NCI-H1092 (cell line): ENCODE measurements at places on chromosomes 5 and 9.

GRCh38 chr5:65970481-65971367 is 44.3 kb downstream of the ERBIN start:
- no peak for DNase-seq

DNA sequence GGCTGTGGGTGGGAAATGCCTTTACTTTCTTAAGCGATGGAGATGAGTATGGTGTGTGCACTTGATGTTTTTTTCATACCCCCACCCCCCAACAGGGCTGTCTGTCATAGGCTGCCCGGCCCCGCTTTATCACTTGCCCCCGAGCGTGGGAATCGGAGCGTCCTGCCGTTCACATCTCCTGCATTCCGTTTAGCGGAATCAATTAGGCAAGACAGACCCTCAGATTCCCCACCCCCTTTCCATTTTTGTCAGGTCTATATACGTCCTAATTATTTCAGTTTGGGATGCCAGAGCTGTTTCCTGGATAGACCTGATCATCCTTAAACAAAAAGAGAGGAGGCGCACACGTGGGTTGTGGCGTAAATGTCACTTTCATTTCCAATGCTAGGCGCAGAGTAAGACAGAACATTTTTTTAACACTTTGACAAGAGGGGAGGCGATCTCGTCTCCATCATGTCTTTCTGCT is 217.2 kb downstream of the MEF2C start:
- DNase-seq: no peak

DNA sequence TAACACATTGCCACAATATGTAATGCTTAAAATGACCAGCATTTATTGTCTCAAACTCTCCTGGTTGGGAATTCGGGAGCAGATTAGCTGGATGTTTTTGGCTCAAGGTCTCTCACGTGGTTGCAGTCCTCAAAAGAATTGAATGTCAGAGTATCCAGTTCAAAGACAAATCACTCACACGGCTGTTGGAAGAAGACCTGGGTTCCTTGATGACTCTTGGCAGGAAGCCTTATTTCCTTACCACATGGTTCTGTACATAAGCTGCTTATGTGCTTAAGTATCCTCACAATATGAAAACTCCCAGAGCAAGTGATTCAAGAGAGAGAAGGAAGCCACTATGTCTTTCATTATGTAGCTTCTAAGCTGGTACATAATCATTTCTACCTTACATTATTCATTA is 230.3 kb upstream of the PTPRD start:
- DNase-seq: no peak

GRCh38 chr5:180334751-180335613 is 18.2 kb downstream of the GFPT2 start:
- no peak for DNase-seq

- DNase-seq: no peak
Measured at GRCh38 chr5:131640043-131640856, 5.2 kb upstream of the RAPGEF6 start.

DNA sequence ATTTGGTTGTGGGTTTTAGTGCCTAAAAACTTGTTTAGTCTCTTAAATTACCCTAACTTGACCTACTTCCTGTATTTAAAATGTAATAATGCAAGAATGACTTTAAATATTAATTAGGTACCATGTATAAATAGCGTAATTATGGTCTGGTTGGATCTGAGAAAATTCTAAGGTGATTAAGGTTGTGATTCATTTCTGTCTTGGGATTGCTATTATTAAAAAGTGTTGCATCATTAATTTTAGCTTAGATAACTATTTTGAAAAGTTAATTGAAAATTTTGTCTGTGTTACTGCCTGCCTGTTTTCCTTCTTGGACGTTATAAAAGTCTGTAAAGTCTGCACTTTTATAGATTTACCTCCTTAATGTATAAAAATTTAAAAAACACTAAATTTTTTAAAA is 11.8 kb downstream of the LRRC70 start:
- no peak for DNase-seq

DNA sequence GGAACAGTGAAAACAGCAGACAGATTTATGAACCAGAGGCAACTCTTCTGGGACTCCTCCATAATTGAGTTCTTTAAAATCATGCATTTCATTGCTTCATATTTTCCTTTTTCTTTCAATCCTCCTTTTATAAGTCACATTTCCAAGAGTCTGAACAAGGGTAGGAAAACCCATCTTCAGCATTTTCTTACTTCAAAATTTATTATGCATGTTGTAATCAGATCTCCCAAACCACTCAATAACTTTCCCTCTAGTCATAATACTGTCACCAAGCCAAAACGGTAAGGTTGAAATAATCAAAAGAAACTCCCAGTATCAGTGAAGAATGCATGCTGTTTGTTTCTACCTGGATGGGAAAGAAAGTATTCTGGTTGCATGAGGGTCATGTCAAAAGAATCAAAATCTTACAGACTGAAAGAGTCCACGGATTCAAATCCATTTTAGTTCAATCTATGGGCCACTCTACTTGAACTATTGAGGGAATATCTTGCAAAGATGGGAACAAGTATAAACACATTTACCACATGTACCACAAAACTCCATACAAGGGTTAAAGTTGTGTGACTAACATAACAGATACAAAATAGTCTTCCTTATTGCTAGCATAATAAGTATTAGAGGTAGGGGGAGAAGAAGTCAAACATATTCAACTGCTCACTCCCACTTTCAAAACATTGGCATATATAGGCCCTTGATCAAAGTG is 797.3 kb downstream of the MAT2B start:
- DNase-seq: no peak

DNA sequence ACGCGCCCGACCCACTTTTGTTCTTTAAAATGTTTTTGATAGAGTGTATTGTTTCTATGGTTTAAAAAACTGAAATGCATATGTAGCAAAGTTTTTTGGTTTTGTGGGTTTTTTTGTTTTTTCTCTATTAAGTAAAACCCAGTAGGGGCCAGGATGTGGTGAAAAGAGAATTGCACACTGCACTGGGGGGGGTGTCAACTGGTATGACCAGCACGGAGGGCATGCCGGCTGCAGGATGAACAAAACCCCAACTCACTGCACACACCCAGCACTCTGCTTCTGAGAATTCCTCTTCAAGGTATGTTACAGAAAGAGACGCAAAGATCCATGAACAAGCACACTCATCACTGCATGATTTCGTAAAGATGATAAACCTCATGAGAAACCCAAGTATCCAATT is 75.0 kb downstream of the STK10 start:
- no peak for DNase-seq
